Left ventricle myocardium superior (tissue), 1 donor: ENCODE measurements at places on chromosomes 3 and 15. TPM values are rescaled to one million over a fixed set of nuclear protein-coding genes. Genes with fewer than 3 reads are reported as not detected.

- no peak for DNase-seq
Measured at GRCh38 chr3:50950591-50950990, 275.9 kb downstream of the DOCK3 start.

DNA sequence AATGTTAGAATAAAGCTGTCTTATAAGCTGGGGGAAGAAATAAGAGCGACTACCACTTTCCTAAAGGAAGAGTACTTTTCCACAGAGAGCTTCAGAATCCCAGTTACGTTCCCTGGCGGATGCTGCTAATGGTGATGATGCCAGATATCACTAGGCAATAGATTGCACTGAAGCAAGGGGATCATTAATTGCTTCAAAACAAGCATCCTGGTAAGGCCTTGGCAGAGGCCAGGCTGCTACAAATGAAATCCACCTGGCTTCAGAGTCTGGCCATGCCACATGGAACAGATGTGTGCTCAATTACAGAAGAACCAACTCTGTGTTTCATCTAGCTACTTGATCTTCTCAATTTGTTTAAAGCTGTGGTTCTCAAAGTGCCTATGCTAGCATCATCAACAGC lies 129.2 kb upstream of the IL12A start:
- DNase-seq, result no peak

Gene CCDC9B
- total RNA-seq, result 169 TPM

Gene ISLR
- 11.1 TPM for total RNA-seq

DNA sequence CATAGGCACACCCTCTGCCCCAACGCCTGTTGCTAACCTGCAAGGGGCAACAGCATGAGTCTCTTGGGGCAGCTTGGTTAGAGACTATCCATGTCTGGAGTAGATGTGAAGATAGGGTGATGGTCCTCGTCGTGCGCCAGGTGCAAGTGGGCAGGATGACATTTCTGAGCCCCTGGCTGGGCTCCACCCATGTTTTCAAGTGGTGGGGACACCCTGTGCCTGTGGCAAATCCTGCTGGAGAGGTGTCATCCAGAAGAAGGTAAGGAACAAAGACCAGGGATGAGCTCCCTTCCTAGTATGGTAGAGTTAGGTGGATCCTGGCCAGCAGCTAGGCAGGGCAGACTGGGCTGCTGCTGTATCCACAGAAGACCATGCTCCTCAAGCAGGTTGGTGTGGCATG lies 152.6 kb downstream of the ABHD5 start:
- no peak for DNase-seq

DNA sequence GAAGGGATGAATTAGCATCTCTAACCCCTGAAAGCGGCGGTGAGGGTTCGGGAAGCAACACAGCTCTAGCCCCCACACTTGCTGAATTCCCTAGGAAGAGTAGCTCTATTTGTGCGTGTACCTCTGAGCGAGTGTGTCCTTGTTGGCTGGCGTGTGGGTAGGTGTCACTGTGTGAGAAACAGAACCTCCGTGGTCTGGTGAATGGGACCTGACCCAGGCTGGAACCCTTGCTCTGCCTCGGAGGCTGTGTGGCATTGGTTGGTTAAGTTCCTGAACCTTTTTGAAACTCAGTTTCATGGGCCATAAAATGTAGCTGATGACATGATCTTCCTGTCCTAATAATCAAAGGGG lies 414 bp upstream of the TMEM115 start:
- no peak for DNase-seq
